ENCODE measurements at places on chromosomes 7 and 10.

GRCh38 chr10:66162560-66163143, 763.2 kb upstream of the LRRTM3 start:
- no peak for DNase-seq

DNA sequence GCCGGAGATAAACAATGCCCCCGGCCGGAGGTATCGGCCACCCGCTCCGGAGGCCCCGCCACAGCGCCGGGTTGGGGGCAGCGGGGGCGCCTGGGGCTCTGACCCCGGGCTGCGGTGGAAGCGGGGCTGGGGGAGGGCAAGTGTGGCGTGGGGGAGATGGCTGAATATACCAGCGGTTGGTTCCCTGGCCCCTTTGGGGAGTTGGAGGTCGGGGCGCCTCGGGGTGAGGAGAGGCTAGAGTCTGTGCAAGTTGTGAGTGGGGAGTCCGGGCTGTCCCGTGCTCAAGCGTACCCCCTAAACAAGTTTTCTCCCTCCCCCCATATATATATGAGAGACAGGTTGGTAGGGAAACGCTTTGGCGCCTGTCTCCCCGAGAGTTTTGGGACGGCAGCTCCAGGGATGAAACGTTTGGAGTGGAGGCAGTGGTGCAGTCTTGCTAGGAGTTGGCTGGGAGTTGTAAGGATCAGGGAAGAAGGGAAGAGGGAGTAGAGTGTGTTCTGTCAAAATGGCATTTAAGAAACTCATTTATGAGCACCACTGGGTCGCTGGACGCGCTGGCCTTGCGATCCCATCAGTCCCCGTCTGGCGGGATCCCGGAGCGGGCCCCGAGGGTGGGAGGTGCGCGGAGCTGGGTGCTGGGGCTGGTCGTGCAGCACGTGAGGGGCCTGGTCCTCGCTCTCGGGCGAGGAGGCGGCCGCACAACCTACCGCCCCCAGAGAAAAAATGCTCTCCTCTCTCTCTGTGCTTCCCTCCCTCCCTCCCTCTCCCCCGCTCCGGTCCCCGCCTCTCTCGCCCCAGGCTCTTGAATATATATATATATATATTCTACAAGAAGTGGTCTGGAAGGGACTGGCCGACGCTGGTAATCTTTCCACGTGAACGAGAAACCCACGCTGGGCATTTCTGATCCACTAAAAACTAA, 1.1 kb downstream of the TET1 start:
- DNase-seq, result peak; percentile 18

DNA sequence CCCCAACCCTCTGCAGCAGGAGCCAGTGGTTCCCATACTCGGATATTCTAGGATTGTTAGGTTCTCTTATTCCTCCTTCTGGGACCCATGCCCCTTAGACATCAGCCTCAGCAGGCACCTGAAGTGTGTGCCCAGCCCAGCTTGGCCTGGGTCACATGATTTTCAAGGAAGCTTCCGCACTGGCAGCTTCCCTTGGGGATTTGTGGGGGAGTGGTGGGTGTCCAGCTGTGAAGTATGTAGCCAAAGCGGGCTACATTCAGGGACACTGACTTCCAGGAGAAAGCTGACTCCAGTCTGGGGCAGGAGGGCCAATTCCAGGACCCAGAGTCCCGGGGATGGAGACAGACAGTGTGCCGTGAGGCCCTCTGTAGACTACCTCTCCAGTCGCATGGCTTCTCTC, 1.3 kb downstream of the LDB1 start:
- DNase-seq, result peak; percentile 42

DNA sequence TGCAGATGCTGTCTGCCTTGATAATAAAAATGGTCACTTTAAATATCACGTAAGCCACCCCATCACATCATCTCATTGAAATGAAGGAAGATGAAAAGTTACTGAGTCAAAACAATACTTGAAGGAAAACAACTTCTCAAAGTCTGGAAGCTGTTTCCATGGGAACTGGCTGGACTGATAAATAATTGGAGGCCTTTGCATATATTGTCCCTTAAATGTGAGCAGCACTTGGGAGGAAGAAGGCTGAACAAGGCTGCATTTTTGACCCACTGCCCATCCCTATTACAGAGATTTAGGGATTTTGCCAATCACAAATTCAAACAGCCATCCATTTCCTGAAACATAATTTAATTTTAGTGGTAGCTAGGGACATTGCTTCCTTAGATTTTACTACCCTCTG, 18.2 kb upstream of the MAGI2 start:
- DNase-seq, result peak; percentile 19

GRCh38 chr10:116232613-116233012, 40.4 kb downstream of the GFRA1 start:
- DNase-seq, result no peak

DNA sequence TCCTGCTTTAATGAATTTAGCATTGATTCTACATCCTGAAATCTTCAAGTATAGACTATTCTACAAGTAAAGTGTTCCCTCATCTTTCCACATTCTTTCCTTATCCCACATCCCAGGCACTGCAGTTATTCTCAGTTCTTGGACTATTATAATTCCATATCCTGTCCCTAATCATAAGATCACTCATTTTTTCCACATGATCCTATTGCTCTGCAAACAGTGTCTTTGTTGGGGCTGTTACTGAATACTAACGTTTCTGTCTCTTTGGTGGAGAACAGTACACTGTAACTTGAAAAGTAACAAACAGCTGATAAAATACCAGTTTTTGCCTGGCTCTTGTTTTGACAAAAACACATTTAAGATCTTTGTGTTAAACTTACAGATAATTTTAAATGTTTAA, 769.9 kb downstream of the MAGI2 start:
- no peak for DNase-seq

- DNase-seq, result no peak
Observed at GRCh38 chr7:104033837-104034236, 44.4 kb upstream of the RELN start.

DNA sequence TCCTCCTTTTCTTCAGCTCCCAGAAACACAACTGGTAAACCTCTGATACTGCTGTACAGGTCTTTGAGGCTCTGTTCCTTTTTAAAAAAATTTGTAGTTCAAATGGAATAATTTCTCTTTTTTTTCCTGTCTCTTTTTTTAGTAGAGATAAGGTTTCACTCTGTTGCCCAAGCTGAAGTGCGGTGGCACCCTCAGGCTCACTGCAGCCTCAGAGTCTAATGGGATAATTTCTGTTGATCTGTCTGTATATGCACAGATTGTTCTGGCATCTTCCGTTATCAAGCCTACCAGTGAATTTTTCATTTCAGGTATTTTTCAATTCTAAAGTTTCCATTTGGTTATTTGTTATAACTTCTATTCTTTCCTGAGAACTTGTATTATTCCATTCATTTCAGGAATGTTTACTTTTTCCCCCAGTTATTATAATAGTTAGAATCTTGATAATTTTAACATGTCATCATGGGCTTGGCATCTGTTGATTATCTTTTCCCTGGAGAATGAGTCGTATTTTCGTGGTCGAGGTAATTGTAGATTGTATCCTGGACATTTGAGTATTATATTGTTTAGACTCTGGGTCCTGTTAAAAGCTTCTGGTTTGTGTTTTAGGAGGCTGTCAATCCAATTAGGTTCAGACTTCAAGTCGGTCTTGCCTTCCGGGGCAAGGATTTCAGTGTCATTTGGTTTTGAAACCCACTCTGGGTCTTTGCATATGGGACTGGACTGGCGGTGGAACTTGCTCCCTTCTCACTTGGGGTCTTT, 24.5 kb downstream of the CRCP start:
- no peak for DNase-seq

DNA sequence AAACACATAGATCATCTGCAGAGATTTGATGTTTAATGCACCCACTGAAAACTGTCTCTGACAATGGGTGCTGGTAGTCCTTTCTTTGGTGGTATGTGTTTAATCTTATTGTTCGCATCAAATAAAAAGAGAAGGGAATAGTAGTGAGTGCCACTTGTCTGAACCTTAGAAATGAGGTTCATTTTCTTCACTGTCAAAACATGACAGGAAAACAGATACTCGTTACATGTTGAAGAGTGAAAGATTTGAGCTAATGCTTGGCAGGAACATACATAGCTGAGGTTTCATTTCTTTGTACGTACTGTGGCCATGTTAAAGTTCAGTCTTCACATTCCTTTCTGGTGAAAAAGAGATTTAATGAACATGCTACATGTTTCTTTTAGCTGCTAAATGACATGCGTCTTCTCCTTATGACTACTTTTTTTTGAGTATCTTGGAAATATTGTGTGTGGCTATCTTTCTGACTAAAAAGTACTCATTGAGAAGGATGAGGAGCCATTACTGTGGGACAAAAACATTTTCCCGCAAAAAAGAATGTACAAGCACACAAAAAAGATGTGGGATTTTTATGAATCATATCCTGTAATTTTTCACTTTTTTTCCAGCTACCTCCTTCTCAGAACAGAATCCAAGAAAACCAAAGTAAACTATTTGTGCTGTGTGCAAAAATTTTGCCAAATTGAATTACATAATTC, 108.0 kb downstream of the TWIST1 start:
- no peak for DNase-seq

DNA sequence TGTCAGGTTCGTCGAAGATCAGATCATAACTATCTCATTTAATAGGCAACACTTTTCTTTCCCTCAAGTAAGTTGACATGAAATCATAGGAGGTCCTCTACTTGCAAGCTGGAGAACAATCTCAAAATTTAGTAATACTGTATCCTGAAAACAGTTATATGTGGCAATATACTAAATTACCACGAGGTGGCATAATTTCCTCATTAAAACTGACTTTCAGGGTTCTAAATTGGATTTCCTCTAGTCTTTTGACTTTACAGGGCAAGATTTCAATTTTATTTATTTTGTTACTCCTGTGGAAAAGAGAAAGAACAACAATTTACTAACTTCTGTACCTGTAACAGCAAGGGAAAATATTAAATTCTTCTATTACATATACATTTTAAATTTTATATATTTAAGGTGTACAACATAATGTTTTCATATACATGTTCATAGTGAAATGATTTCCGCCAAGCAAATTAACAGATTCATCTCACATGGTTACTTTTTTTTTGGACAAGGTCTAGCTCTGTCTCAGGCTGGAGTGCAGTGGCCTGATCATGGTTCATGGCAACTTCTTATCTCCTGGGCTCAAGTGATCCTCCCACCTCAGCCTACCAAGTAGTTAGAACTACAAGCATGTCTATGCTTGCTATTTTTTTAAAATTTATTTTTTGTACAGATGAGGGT, 53.4 kb upstream of the CYP2C18 start:
- DNase-seq, result peak; percentile 77

- DNase-seq, result no peak
Observed at GRCh38 chr7:157628456-157628855, 291.7 kb downstream of the DNAJB6 start.

DNA sequence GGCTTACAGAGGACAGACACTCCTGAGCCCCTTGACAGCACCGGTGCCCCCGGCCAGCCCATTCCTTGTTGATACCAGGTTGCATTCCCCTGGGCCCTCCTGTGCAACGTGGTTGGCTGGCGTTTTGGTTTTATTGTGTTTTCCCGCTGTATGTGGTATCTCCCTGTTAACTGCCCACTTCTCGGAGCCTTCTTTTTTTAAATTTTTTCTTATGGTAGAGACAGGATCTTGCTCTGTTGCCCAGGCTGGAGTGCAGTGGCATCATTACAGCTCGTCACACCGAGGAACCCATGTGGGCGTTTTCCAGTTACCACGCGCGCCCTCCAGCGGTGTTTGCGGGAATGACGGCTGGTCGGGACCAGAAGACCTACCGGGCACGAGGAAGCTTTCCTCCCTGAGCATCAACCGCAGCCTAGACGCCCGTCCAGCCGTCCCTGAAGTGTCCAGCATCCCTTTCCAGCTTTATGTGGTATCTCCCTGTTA, 16.9 kb upstream of the ZFAND2A start:
- no peak for DNase-seq

- no peak for DNase-seq
Observed at GRCh38 chr10:122510736-122511135, 49.4 kb downstream of the HTRA1 start.

GRCh38 chr10:28858646-28859045, 181.3 kb downstream of the BAMBI start:
- DNase-seq, result no peak

GRCh38 chr10:131207584-131208532, 103.7 kb downstream of the TCERG1L start:
- no peak for DNase-seq

GRCh38 chr10:67521546-67521945, 174.4 kb downstream of the CTNNA3 start:
- DNase-seq, result no peak

- peak; percentile 90 for DNase-seq
Observed at GRCh38 chr7:38775506-38776175, 133.3 kb downstream of the VPS41 start.

DNA sequence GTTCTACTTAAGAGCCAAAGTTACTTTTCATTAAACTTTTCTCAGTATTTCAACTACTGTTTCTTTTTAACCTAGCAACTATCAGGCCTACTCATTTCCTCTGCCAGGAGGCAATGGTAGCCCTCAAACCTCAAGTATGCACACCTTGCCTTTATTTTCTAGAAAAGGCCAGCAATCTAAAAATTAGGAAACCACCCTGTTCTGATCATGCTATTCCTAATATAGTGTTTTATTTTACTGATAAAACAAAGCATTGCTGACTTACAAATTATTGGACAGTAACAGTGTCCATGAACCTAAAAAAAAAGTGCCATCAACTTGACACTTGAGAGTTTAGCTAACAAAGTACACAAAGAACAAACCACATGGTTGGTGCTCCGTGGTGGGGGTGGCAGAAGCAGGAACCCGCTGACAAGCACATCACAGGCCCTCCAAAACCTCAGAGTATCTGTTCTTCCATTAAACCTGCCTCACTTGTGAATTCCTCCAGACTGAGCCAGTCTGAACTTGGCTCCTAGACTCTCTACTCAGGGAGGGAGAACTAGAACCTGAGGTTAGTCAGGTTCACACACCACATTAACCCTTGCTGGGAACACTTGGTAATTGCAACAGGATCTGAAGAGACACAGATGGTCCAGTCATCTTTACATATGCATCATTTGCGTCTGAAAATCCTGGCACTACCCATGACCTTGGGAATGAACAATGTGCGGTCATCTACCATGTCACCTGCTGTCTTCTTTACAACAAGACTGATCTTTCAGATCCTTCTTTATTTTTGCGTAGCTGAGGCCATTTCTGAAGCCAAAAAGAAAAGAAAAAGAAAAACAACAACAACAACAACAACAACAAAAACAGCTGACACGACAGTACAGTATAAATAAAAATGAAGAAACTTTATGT, 31.9 kb downstream of the PIP4K2A start:
- DNase-seq, result no peak

GRCh38 chr10:29345144-29345909, 56.5 kb downstream of the LYZL1 start:
- DNase-seq, result no peak

DNA sequence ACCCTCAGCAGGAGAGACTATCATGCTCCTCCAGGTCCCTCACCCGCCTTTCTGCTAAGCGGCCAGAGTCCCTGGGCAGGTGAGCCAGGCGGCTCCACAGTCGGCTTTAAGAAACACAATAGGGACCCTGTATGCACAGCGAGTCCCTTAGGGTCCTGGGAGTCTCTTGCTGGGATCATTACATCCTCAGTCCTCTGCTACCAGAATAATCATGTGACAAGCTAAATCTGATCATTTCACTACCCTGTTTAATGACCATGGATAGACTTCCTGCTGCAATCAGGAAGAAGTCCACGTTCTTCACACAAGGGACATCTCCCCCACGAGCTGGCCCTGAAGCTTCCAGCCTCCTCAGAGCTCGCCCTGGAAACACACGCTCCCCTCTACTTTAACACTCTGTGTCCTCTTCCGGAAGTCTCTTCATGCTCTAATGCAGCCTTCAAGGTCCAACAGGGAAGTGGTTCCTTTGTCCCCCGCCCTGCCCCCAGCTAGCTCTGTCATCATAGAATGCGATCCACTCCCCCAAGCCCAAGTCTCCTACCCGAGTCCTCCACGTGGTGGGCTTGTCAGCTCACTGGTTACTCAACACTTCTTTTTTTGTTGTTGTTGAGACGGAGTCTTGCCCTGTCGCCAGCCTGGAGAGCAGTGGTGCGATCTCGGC, 101.5 kb downstream of the RNF216 start:
- DNase-seq, result no peak

Measured in brain (organoid and tissue), 16 donors.